ENCODE measurements at places on chromosomes 6 and 20.

DNA sequence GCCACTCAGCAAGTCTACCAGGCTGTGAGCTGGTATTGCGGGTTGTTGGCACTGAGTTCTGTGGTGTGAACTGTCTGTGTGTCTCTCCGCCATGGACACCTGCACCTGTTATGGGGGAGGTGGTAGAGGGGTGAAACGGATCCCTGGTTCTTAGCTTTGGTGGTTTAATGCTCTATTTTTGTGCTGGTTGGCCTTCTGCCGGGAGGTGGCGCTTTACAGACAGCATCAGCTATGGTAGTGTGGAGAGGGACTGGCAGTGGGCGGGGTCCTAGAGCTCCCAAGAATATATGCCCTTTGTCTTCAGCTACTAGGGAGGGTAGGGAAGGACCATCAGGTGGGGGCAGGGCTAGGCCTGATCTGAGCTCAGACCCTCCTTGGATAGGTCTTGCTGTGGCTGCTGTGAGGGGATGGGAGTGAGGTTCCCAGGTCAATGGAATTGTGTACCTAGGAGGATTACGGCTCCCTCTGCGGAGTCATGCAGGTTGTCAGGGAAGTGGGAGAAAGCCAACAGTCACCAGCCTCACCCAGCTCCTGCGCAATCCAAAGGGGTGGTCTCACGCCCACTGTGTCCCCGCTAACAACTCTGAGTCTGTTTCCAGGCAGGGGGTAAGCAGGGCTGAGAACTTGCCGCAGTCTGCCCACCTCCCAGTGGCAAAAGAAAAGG lies 154.3 kb downstream of the CCDC170 start:
- no peak for DNase-seq

GRCh38 chr6:90226257-90226656 lies 70.4 kb downstream of the BACH2 start:
- DNase-seq, result no peak

DNA sequence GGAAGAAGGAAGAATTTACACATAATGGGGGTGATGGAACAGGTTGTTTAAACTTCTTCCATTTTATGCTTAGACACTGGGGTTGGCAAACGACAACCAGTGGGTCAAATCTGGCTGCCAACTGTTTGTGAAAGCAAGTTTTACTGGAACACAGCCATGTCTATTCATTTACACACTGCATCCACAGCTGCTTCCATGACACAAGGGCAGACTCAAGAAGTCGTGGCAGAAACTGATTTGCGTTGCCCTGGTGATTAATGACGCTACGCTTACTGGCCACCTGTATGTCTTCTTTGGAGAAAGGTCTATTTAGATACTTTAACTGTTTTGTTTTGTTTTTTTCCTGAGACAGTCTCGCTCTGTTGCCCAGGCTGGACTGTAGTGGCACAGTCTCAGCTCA lies 19.0 kb downstream of the CTCFL start:
- peak; percentile 50 for DNase-seq

DNA sequence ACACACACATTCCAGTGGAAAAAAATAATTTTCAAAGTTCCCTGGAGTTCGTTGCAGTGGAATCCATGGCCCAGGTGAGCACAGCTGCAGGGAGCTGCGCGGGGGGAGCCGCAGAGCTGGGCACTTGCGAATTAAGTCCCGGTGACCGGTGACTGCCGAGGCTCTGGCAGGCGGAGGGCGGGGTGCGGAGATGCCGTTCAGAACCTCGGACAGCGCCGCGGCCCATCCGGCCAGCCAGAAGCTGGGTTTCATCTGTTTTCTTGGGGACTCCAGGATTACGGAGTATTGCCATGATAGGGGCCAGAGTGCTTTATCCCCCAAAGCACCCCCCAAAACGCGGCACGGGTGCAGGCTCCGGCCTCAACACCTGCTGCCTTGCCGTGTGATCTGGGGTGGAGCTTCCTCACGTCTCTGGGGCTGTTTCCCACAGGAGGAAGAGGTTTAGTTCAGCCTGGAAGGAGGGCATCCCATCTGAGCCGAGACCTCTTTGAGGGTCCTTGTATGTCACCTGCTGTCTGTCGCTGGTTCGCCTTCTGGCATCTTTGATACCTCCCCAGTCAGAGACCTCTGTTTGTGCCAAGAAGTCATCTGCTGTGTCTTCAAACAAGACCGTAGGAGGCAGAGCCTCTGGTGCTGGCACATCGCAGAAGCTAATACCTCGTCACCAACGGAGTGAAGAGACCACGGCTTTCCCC lies 99.4 kb downstream of the YTHDF1 start:
- no peak for DNase-seq

DNA sequence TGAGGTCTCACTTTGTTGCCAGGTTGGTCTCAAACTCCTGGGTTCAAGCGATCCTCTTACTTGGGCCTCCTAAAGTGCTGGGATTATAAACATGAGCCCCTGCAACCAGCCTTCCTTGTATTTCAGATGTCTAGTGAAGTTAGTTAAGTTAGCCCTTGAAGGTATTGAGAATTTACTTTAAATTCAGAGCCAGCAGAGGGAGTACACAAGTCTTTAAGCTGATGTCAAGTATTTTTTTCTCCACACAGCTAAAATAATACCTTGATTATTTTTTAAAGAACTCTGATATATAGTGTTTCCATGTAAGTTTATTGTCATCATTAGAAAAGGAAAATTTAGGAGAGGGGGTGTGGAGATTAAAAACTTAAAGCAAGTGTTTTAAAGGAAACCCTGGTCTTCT lies 9.8 kb downstream of the FOXO3 start:
- no peak for DNase-seq

GRCh38 chr20:4169360-4170190 lies 154.2 kb upstream of the RNF24 start:
- DNase-seq, result no peak

DNA sequence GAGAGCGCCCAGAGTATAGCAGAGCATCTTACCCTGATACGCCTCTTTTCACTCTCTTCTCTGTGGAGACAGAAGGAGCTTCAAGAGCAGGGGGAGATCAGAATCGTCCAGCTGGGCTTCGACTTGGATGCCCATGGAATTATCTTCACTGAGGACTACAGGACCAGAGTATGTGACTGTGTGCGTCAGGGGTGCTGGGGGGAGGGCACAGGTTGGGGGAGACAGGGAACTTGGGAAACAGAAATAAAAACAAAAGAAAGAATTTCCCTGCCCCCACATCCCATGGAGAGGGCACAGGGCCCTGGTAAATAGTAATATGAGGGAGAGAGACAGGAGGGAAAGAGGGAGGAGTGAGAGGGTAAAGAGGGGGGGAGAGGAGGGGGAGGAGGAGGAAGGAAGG lies 3.0 kb upstream of the C4A start:
- DNase-seq, result no peak

DNA sequence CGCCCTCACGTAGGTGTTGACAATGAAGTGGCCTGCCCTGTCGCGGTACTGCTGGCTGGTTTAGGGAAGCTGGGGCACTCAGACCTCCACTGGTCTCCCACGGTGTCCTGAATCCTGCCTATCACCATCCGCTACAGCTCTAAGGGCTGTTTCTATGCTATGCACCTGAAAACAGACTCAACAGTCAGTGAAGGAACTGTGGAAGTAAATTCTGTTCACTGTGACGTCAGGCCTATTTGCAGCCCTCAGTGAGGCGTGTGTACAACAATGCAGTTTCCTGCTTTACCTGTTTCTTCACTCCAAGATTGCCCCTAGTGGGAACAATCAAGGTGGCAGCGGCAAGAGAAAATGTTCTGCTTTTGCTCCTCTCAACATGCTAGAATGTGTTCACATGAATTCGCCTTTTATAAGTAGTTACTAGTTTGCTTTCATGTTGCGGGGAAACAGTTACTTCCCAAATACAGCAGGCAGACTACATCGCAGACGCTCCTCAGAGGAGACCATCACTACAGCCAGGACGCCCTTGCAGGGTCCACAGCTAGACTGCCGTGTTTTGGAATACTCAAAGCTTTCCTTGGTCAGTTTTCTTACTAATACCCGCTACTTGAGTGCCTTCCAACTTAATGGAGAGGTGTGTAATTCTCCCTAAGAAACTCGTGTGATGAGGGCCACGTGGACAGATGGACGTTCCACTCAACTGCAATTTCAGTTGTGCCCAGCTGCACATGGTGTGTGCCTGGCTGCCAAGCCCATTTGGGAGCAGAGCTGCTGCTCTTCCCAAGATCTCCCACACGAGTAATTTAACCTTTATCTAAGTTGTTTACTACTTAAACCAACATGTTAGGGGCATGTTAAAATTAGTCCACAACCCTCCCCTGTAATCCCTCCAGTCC lies 25.4 kb downstream of the DIDO1 start:
- peak; percentile 73 for DNase-seq

GRCh38 chr20:50654904-50655303 lies 36.4 kb downstream of the RIPOR3 start:
- DNase-seq, result no peak

DNA sequence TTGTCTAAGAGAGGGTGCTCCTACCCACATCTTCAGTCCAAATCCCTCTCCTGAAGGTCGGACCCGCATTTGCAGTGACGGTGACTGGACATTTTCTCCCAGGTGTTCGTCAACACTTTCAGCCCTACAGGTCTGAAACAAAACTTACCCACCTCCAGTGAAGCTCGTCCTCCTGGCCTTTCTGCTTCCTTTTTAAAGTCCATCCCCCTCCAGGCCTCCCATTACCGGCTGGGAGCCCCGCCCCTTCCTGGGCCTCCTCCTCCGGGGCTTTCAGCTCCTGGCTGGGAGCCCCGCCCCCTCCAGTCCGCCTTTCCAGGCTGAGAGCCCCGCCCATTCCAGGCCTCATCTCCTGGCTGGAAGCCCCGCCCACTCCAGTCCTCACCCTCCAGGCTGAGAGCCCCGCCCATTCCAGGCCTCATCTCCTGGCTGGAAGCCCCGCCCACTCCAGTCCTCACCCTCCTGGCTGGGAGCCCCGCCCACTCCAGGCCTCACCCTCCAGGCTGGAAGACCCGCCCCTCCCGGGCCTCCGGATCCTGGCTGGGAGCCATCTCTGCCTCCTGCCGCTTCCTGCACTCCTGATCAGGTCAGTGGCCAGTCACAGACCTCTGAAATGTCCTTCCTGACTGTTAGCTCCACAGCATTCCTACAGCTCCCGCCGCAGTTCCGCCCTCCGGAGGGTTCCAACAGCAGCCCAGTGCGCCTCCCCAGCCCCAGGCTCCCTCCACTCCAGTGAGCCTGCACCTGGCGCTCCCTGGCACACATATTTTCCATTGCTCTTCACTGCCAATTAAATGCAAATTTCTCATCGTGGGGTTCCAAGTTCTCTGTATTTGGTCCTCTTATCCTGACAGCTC lies 98.5 kb downstream of the LY86 start:
- DNase-seq, result peak; percentile 99

GRCh38 chr6:107624541-107624940 lies 134.6 kb downstream of the SOBP start:
- no peak for DNase-seq

GRCh38 chr6:50362706-50363105 lies 313.0 kb upstream of the DEFB112 start:
- DNase-seq, result no peak

DNA sequence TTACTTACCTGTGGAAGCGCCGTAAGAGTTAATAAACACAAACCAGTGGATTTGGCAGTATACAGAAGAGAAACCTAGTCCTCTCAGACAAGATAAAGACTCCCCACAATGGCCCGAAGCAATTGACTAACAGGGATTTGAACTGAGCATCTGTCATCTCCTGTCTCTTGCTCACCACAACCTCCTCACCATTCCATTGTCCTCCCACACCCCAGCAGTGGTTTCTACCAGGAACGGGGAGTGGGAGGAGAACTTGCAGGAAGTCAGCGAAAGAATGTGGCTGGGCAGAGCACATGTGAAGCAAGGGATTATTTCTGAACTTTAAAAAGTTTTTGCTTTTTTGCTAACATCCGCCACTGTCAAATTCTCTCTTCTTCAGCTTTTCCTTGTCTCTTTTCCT lies 24.6 kb upstream of the TAAR1 start:
- DNase-seq, result no peak

DNA sequence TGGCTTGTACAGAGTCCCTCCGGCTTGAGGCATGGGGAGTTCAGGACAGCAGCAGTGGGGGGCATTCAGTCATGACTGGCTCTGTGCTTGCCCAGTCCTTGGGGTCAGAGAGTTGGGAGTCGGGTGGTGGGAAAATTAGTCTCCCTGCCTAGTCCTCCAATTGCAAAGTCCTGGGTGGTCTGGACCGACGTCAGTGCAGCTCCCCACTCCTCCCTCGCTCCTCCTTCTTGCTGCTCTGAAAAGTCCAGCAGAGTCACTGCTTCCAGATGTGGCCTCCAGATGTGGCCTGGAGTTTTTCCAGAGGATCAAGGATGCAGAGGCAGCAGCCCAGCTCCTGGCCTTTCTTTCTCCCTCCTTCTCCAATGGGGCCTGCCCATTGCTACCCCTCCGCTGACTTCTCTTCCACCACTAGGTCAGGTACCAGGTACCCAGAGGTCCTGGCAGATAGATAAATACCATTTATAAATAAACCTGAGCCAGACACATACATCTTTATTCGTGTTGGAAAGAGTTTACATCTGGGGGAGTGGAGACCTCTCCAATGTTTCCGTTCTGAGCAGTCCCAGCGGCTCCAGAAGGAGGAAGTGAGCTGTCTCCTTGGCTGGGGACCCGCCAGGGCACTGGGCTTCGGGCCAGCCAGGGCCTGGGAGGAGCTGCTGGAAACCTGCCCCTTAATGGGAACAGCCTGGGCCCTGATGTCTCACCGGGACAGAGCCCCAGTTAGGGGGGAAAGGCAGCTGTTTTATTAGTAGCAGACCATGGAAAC lies 49.0 kb upstream of the RNF24 start:
- no peak for DNase-seq

DNA sequence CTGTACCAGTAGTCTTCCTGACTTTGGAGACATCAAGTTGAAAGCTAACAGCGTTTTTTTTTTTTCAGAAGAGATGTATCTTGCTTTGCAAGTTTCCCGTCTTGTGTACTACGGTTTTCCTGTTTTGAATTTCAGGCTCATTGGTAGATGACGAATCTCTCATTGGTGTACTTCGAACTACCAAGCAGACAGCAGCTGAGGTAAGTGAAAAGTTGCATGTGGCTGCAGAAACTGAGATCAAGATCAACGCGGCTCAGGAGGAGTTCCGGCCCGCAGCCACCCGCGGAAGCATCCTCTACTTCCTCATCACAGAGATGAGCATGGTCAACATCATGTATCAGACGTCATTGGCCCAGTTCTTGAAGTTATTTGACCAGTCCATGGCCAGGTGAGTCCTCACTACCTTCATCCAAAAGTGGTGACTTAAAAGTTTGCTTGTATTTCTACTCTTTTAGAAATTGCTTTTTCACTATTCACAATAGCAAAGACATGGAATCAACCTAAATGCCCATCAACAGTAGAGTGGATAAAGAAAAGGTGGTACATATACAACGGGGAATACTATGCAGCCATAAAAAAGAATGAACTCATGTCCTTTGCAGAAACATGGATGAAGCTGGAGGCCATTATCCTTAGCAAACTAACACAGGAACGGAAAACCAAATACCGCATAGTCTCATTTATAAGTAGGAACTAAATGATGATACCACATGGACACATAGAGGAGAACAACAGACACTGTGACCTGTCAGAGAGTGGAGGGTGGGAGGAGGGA lies 110.6 kb upstream of the GLP1R start:
- DNase-seq, result no peak

GRCh38 chr6:84072442-84072997 lies 38.9 kb downstream of the MRAP2 start:
- DNase-seq, result no peak

- DNase-seq, result no peak
Measured at GRCh38 chr6:116556065-116556464, 2.5 kb downstream of the CALHM4 start.

Data from NCI-H1417 (cell line).